Activated CD4-positive, alpha-beta T cell treated with anti-CD3 and anti-CD28 coated beads, Interleukin-2, amount 50 U/mL, for 48 hours (primary cell): ENCODE measurements at places on chromosomes 12 and 14.

- no peak for DNase-seq
Measured at GRCh38 chr12:79983986-79984620, 49.2 kb upstream of the PPP1R12A start.

GRCh38 chr14:70009961-70010360 lies 130.7 kb downstream of the SMOC1 start:
- DNase-seq: no peak

- no peak for DNase-seq
Measured at GRCh38 chr14:102015771-102016170, 51.4 kb downstream of the DYNC1H1 start.

DNA sequence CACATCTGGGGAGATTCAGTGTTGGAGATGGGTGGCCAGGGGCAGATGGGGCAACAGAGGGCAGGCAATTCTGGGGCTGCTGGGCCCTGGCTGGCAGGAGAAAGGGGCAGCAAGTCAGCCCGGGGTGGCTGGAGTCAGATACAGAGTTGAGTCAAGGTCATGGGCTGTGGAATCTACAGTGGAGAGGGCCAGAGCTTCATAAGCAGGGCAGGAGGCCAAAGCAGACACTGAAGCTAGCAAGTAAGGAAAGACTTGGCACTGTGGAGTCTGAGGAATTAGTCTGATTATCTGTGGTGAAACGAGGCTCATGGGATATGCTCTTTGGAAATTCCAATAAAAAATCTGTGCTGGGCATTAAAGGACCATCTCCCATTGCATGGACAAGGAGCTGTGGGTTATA lies 95.5 kb downstream of the TMX1 start:
- DNase-seq: no peak

DNA sequence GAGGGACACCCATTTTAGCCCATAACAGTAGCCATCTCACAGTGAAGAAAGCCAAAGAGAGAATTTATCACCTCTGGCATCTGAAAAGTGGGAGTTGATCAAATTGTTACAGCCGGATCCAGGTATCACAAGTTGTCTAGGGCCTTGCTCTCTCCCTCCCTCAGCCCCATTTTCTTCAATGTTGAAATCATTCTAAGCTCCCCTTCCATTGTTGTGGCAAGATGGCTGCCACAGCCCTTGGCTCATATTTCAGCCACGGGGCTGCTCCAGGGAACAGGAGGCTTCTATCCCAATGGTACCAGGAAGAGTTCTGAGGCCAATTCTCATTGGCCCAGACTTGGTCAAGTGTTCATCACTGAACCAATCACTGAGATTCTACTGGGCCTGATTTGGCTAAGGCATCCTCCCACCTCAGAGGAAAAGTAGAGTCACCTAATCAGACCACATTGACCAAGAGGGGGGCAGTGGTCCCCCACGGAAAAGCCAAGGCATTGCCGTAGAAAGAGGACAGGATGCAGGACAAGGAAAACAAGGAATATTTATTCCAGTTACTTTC lies 106.2 kb downstream of the GPATCH2L start:
- DNase-seq: no peak

DNA sequence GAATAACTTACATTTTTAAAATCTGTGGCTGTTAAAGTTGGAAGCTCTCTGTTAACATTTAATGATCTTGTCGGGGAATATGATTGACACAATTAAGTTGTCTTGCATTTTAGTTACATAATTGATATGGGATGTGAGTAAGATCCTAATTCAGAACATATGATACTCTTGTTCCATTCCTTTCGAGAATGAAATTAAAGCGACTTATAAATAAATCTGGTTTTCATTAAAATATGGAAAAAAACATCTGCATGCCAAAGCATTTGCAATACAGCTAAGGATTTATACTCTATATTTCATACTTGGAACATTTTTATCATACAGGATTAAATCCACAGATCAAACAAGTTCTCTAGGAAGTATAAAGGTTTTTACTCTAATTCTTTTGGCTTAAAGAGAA lies 52.0 kb downstream of the SLC38A6 start:
- no peak for DNase-seq

- no peak for DNase-seq
Measured at GRCh38 chr12:112539221-112539620, 120.5 kb downstream of the PTPN11 start.

DNA sequence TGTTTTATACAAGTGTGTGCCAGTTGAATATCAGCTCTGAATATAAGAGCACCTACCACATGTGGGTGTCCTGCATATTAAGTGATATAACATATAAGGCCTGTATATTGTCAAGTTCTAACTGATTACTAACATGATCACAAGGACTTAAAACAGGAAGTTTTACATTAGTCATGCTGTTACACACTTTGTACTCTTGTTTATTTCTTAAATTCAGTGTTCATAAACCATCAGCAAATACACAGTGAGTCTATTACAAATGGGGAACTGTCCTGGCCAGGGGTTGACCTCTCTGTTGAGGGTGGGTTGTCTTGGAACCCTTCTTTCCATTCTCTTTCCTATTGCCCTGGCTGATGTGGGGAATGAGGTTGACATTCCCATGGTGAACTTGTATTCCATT lies 19.1 kb downstream of the HELB start:
- no peak for DNase-seq

DNA sequence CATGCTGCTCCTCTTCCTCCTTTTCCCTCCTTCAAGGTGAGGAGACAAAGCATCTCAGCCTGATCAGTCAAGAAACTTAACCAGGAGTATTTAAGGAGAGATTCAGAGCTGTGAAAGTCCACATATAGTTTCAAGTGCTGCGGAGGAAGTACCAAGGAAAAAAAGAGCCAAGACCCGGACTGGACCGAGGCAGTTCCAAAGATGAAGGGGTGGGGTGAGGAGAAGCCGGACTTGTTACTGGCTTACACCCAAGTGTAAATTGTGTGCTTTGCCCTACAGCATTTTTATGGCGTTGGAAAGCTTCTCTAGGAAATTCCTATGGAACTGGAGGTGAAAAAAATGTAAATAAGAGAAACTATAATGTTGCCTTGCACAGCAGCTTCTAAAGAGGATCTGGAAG lies 263.1 kb downstream of the GRIN2B start:
- DNase-seq: no peak

DNA sequence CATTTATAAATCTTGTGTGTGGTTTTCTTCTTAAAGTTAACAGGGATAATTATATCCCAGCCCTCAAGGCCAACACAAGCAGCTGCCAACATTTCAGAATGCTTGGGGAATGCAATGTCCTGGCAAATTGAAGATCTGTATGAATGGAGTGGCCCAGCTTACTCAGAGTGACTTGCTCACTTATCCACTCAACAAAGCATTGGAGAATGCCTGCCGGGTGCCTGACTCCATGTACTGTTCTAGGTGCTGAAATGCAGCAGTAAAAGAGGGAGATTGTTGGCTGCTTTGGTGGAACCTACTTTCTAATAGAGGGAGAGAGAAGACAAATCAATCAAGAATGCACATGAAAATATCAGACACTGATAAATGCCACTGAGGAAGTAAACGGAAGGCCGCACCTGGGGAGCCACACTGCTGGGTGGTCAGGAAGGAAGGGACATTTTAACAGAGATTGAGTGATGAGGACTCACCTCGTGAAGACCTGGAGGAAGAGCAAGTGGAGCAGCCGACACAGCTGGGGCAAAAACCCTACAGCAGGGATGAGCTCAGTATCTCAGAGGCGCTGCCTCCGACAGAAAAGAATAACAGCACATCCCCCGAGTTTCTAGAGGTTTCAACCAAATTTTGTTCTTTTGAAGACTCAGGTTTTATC lies 61.2 kb upstream of the VASH1 start:
- no peak for DNase-seq

DNA sequence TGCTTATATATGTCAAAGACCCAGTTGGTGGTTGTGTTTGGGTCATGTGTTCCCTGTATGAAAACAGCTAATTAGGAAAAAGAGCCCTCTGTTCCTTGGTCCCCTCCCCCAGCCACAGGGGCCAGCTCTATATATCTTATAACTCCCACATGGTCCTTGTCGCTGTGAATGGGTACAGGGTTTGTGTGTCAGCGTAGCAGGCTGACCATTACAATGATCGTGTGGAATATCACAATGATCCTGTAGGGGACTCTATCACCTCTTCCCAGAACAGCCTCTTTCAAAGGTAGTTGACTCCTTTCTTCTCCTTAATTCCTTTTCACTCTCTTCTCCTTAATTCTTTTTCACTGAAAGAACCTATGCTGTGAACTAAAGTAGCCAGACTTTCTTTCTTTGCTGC lies 51.6 kb upstream of the RIC8B start:
- no peak for DNase-seq

- no peak for DNase-seq
Measured at GRCh38 chr12:92968176-92968813, 39.2 kb upstream of the EEA1 start.

GRCh38 chr12:67223225-67223624 lies 45.9 kb upstream of the CAND1 start:
- no peak for DNase-seq

GRCh38 chr14:81471062-81471461 lies 62.6 kb downstream of the SEL1L start:
- peak; percentile 52 for DNase-seq

GRCh38 chr12:128267131-128267622 lies at the start of gene TMEM132C:
Gene TMEM132C (plus strand): TSS chr12:128267170. CDS start chr12:128267403, 233 bp downstream.
- no peak for DNase-seq

DNA sequence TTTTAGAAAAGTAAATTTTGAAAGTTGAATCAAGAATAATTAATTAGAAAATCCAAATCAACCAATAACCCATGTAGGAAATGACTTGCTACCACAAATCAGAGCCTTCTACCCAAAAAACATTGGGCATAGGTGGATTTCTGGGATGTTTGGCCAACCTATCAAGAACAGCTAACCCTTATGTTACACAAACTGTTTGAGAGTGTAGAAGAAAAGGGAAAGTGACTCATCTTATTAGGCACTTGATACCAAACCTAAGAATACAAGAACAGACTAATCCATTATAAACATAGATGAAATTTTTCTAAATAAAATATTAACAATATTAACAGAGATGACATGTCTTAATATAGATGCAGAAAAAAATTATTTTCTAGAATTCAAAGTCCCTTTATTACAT lies 260.4 kb downstream of the ZFP36L1 start:
- no peak for DNase-seq

DNA sequence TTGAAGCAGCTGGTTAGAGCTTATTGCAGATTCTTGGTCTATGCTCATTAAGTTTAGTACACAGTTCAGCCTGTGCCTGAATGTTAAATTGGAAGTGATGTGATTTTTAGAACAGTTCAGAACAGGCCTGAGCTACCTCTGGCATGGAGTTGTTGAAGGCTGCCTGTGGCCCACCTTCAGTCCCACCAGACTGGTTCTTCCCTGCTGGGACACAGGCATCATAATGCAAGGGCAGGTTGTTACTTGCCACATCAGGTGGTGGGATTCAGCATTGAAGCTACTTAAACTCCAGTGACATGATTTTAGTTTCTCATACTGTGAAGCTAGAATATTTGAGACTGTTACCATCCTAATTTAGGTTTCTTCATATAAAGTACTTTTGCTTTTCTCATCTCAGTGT lies 49.4 kb downstream of the PROX2 start:
- DNase-seq: no peak

- no peak for DNase-seq
Measured at GRCh38 chr12:100120355-100120754, 22.3 kb downstream of the BLTP3B start.

GRCh38 chr14:54532111-54533012 lies 22.7 kb downstream of the CGRRF1 start:
- no peak for DNase-seq

DNA sequence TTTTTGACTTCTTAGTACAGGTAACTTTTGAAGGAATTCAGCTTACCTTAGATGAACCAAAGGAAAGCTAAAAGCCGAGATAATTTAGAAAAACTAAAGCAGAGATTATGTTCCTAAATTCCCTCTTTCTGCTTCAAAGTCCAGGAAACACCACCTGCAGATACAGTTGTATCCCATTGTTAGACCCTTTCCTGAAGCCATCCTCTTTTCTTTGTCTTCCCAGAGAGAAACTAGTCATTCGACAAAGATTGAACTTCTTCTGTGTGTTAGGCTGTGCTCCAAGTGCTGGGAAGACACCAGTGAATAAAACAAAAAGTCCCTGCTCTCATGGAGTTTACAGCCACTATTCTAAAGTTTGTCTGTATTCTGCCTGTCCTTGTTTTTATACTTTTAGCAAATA lies 29.3 kb downstream of the PPM1A start:
- no peak for DNase-seq

GRCh38 chr12:27552886-27553560 lies 29.0 kb downstream of the PPFIBP1 start:
- no peak for DNase-seq

DNA sequence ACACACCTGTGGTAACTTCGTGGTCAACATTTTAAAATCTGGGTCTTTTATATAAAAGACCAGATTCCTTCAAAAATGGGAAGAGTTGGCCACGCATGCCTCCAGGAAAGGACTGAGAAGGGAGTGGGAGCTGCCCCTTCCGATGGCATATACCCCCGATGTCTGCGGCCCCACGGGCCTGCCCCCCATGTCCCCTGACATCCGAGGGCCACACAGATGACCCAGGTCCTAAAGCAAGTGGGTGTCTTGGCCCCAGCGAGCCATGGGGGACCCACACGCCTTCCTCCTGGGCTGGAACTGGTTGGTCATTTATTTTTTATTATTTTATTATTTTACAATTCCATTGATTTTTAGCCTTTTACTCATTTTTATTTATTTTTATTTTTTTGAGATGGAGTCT lies 142.5 kb downstream of the PIWIL1 start:
- no peak for DNase-seq

- DNase-seq: peak; percentile 91
Measured at GRCh38 chr12:55930771-55931316, at the start of gene DGKA. Gene DGKA (plus strand): TSS chr12:55931162. CDS start chr12:55936504, 5,342 bp downstream.

- DNase-seq: no peak
Measured at GRCh38 chr12:114691196-114691595, 7.2 kb upstream of the TBX3 start.

DNA sequence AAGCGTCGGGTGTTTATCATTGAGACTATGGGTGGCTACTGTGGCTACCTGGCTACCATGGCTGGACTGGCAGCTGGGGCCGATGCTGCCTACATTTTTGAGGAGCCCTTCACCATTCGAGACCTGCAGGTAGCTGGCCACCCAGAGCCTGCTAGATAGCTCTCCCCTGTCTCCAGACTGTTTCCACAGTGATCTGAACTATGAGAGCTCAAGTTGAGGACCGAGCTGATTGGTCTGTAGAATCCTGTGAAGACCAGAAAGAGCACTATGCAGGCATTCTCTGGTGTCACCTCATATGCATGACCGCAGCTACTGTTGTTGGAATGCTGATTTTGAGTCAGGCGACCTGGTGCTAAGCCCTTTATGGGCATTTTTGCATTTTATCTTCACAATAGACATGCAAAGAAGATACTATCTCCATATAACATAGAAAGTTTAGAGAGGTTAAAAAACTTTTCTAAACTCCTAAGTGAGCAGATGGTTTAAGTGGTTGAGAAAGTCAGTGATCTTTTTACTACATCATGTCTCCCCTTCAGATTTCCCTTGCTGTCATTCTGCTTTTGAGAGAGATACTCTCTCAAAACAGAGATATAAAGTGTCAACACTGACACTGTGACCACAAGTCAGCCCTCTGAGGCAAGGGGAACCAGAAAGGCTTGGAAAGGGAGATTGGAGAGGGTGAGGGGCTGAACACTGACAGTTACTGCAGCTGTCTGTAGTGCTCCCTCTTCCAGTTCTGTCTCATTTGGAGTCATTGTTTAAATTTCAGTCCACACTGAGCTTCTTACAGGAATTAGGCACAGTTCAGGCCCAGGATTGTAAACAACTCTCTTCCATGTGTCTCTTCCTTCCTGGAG lies 14.3 kb downstream of the ASB8 start:
- DNase-seq: no peak
